ENCODE measurements at places on chromosomes 6 and 20.

- DNase-seq = no peak
These were observed 27.9 kb upstream of the ZBP1 start for GRCh38 chr20:57647933-57648785.

DNA sequence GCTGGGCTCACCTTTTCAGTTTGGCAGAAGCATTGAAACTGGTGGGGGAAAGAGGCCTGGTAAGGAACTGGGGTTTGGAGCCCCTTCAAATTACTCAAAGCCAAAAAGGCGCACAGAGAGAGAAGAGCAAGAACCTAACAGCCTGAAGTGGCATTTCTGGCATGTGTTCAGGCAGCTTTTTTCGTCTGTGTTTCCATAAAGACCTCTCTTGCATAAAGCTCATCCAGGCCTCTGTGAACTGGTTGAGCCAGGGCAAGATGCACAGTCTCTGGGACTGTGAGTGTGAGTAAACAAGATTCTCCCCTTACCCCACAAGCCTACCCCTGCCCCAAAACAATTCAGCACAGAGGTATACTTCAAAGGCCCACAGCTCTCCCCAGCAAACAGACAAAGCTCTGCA lies 167.8 kb downstream of the QRSL1 start:
- DNase-seq = no peak

DNA sequence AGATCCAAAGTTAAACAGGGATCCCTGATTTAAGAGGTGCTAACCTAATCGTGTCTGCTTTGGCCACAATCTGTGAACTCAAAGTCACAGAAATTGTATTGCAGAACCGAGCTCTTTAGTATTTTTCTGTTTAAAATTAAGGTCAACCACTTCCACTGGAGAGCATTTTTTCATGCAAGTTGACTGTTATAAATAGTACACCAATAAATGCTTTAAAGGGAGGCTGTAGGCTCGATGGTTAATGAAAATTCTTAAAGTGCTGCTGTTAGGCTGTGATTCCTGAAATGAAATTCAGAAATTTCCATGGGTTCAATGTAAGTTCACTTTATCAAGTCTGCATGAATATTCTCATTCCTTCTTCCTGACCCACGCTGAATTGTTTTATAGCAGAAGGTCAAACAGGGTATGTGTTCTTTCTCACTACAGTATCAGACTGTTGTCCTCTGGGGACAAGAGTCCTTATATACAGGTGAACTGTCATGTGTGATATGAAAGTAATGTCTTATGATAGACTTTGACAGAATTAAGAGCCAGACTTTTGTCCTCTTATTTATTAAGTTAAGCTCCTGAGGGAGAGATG lies 92.5 kb upstream of the HDGFL1 start:
- no peak for DNase-seq

GRCh38 chr6:110898111-110898510 lies 23.5 kb downstream of the AMD1 start:
- no peak for DNase-seq

GRCh38 chr6:33631971-33632557 lies 10.9 kb downstream of the ITPR3 start:
- DNase-seq = no peak

DNA sequence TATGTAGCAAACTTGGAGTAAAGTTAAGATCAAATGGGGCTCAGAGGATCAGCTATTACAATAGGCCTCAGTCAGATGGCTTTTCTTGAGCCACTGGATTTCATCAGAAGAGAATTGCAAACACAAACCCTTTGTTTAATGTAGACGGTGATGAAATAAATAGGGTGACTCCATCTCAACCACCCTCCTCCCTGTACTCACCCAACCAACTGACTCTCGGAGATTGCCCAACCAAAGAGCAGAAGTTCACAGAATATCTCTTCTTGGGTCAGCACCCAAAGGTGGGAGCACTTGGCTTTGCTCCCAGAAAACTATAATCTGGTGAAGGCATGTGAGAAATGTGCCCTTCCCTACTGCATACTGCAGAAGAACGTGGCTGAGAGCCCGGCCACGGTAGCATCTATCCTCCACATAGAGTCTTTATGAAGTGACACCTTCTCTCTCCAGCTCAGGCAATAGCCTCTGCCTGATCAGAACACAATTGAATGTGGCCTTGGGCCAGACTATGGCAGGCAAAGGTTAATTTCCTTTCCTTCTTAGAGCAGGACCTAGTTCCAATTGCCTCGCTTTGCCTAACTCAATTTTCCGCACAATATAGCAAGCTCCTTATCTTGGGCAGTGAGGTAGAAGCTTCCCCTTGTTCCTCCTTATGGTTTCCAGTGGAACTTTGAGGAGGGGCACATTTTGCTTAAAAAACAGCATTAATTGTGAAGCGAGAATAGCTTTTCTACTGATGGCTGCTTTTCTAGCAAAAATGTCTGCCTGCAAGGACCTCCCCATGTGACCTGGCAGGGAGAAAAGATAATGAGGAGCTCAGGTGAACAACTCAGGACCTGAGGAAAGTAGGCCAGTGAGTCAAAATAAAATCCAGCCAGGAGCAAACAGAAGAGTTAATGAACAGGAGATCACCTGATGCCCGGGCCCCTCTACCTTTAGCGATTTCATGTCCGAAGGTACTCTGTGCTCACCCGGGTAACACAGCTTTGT lies 79.4 kb downstream of the GFOD1 start:
- DNase-seq = no peak

GRCh38 chr20:24810676-24811407 lies 138.2 kb upstream of the CST7 start:
- no peak for DNase-seq

DNA sequence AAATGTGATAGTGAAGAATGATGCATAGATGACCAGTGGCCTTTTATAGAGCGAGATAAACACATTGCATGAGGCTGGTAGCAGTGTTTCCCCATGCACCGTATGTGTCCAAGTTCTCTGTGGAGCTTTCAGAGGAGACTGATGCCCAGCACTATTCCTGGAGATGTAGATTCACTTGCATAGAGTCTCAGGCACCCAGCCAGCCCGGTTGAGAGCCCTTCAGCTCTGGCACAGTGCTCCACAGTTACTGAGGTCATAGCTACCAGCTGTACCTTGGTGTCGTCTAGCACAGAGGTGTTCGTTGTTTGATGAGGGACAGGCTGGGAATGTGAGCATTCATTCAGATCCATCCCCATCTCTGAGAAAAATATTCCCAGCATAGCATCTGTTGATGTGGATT lies 328.9 kb downstream of the FARS2 start:
- no peak for DNase-seq

DNA sequence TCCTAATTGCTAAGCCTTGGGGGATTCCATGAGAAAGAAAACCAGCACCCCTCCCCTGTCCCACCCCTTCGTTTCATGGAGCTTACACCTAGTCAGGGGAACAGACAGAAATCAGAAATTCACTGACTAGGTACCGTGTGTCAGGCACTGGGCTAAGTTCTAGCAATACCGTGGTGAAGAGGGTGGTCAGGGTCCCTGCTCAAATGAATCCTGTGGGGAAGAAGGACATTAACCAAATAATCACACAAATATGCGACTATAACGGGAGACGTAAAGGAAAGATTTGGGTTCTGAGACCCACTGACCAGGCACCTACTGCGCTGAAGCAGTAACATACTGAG lies 65.1 kb upstream of the TOP1 start:
- DNase-seq = no peak

Data from activated CD8-positive, alpha-beta memory T cell treated with anti-CD3 and anti-CD28 coated beads for 4 hours (primary cell).